ENCODE measurements at places on chromosomes 7 and 10.

DNA sequence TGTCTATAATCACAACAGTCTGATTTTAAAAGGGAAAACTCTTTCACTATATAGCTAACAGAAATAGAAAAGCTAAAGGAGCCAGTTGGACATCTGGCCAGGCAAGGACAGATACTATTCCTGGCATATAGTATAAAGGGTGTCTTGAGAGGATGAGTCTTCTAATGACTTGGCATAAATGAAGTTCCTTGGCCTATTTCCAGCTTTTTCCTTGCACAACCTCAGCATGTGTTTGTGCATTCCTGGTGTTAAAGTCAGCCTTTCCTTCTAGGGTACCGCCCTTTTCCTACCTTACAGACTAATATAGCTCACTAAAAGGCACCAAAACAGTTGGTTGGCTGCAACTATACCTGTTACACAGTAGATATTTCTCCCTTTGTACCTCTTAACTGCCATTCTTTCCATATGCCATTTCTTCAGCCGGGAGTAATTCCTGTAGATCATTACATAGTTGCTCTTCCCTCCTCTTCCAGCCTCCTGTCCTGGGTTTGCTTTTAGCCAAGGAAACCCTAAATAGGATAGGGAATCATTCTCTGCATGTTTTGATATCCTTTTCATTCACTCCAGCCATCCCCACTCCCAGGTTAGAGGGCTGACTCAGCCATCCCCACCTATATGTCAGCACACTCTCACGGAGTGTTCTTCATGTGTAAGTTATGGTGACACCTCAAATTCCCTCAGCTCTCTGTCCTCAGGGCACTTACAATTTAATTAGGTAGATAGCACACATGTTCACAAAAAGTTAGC, 102.1 kb upstream of the MDFIC start:
- DNase-seq: peak; percentile 97

- DNase-seq: peak; percentile 84
Observed at GRCh38 chr7:92809760-92810573, 26.4 kb downstream of the CDK6 start.

GRCh38 chr7:57638666-57639065, 188.7 kb downstream of the ZNF716 start:
- DNase-seq: no peak

DNA sequence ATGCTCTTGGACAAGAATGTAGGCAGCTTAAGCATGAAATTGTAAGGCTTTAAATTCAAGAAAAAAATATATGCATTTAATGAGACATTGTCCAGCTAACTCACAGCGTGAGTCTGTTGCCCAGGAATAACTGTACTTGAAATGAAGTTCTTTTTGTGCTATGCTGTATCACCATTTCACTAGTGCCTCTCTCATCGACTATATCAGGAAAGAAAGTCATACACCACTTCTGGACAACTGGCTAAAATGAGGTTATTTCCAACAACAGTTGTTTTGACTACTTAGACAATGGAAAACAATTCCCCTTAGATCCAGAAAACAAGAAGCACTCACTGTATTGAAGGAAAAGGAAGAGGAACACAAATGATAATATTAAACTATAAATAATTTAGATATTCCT, 251.8 kb downstream of the CRPPA start:
- DNase-seq: no peak

DNA sequence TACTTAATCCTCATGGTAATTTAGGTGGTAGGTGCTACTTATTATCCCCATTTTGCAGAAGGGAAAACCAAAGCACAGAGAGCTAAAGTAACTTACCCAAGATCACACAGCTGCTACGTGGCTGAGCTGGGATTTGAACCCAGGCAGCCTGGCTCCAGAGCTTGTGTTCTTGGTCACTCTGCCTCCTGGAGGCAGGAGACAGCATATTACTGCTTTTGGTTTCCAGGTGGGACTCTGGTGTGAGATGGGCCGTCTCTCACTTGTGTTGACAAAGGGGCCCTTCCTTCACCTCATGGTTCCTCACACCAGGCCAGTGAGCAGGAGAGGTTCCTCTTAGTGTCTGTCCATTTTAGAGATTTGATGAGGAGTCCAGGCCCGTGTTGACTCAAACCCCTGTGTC, 79.8 kb upstream of the PPIF start:
- no peak for DNase-seq

- no peak for DNase-seq
Observed at GRCh38 chr10:79473496-79474095, 28.2 kb upstream of the ZCCHC24 start.

- DNase-seq: no peak
Observed at GRCh38 chr10:65123120-65123519, 1601.9 kb downstream of the REEP3 start.

DNA sequence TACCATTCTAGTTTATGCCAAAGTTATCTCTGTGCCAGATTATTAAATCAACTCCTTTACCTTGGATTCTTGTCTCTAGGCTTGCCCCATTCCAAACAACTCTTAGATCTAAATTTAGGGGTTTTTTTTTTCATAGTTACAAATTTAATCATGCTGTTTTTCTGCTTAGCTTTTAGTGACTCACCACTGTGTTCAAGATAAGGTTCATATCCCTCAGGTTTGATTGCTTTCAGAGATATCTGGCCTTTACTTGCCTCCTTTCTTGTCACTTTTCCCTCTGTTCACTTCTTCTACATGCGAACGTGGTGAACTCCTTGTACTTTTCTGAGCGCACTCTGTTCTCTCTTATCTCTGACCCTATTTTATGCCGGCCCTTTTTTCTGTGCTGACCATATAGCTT, 78.2 kb downstream of the VPS50 start:
- DNase-seq: no peak

DNA sequence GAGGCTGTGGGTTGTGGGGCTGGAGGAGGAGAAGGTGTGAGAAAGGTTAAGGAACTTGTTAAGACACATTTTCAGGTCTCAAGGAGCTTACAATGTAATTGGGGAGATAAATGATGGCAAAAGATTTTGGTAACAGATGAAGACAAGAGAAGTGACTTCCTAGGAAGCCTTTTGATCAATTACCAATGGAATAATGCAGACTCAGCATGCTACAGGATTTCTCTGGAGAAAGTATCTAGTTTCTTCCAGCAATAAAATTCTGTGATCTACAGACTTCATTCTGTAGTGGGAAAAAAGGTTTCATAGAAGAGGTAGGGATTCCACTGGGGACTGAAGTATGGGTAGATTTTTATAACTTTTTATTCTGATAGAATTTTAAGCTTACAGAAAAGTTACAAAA, 184.2 kb upstream of the RHOBTB1 start:
- DNase-seq: no peak

- DNase-seq: no peak
Observed at GRCh38 chr7:149727899-149728476, 45.4 kb downstream of the ZNF467 start.
